ENCODE measurements at places on chromosomes 16 and 17. TPM values are rescaled to one million over a fixed set of nuclear protein-coding genes. Genes with fewer than 3 reads are reported as not detected.
A peak's percentile ranks its signal among the peaks of the same experiment; 100 is the strongest.

DNA sequence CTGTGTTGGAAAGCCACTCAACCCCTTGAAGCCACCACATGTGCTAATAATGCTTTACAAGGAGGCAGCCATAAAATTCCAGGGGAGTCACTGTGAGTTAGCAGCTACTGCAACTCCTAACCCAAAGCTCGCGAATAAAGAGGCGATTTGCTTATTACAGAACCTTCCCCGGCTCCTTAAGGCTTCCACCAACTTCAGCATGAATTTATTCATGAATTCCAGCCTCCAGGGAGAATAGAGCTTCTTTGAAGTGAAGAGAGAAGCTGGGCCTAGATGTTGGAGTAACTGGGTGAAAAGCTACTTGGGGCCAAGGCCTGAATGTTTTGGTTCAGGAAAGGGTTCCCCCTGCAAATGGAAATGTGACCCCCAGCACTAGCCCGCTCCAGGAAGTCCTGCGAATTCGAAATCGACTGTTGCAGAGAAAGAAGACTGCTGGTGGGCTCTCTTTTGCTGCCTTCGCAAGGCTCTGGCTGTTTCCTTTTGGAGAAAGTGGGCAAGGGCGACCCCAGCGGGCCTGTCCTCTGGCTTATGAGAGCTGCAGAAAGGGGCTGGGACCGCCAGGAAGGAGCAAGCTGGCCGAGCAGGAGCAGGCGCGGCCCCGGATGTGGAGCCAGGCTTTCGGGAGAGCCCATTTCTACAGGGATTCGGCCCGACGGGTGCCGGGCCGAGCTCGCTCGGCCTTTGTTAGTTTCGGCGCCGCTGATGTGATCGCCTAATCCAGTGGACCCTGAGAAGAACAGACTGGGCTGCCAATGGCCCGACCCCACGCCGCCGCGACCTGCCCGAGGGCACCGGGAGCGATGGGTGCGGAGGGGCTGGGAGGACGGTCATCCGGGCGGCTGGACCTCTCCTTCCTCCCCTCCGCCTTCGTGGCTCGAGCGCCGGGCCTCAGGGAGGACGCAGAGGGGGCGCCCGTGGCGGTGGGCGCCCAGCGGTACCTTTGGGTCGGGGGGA, 7.6 kb downstream of the CBX8 start:
- peaks cover 3% of the 10 kb centered on the region for H3K36me3 ChIP-seq
- peaks cover 50% of the 10 kb centered on the region for H3K27me3 ChIP-seq
- H3K4me1 ChIP-seq, result peaks cover 2% of the 10 kb centered on the region
- no peak overlapping the region for H3K4me3 ChIP-seq
- H3K27ac ChIP-seq, result no peak overlapping the region

DNA sequence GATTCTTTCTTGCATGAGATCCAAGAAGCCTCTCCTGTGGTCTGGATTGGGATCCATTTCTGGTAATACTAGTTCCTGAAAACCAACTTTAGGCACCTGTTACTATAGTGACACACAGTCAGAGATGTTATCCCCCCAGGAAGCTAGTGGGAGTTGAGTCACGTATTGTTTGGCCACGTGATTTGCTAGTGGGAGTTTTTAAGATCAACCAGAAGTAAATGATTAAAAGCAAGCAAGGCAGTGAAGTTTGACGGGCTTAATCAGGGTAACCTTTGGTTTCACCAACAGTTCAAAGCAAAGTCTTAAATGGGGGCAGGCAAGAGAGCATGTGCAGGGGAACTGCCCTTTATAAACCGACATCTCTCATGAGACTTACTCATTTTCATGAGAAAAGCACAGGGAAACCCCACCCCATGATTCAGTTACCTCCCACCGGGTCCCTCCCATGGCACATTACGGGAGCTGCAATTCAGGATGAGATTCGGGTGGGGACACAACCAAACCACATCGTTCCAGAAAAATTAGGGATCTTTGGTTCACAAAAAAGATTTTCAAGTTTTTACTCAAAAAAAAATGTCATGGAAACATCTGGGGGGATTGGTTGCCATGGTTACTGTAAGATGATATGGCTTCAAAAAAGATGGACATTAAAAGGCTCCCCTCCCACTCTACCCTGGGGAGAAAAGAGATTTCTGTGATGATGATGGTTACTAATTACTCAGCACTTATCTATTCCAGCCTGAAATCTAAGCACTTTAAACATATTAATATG, 483.1 kb upstream of the ERCC4 start:
- no peak for DNase-seq
- no peaks in the 10 kb centered on the region for H3K27me3 ChIP-seq
- H3K4me1 ChIP-seq, result no peaks in the 10 kb centered on the region
- H3K4me3 ChIP-seq, result no peak overlapping the region
- H3K36me3 ChIP-seq, result no peaks in the 10 kb centered on the region
- H3K27ac ChIP-seq, result no peak overlapping the region

Gene HNF1B
- total RNA-seq, result 0.30 TPM

DNA sequence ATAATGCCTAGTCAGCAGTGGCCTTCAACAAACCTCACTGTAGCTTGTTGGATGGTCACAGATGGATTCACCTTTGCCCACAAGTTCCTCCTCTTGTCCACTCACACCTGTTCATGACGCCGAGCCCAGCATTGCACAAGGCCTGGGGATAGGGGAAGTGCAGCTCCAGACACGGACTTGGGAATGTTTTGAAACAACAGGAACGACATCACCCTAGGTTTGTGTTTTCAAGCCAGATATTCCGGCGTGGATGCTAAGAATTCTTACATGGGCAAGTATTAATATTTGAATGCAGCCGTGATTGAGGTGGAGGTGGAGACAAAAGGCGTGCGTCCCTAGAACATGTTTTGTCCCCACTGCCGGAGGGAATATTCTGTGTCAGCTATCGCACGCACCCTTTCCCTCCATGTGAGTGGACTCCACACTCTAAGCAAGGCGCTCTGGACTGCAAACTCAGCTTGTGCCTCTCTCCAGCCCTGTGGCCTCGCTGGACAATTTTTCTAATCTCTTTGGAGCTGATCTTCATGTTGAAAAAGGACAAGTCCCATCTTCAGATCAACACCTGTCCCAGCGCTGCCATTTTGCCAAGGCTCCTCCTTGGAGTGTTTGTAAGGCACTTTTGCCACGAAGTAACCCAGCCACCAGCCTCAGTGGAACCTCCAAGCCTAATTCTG, 2.0 kb upstream of the BANP start:
- no peak overlapping the region for H3K27ac ChIP-seq
- H3K4me1 ChIP-seq, result peaks cover 35% of the 10 kb centered on the region
- no peak for DNase-seq
- peaks cover 14% of the 10 kb centered on the region for H3K36me3 ChIP-seq

Gene HOXB6
- total RNA-seq, result not detected

DNA sequence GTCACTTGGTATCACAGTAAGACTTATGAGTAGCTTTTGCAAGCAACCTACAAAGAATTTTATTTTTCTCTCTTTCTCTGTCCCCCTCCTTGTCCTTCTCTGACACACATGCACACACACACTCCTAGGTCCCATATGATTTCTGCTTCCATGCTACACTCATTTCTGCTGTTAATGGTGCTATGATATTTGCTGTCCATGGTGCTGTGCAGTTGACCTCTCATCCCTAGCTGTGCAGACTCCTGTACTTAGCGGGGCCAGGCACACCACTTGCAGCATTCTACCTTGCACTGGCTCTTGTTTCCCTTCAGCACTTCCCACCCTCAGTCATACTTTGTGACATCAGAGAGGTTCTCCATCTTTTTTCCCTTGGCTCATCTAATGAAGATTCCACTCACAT, 158.9 kb upstream of the CNTNAP4 start:
- no peak for DNase-seq
- no peaks in the 10 kb centered on the region for H3K36me3 ChIP-seq
- no peak overlapping the region for H3K27ac ChIP-seq
- no peaks in the 10 kb centered on the region for H3K4me1 ChIP-seq

GRCh38 chr17:27323538-27324215, 29.8 kb downstream of the WSB1 start:
- no peak overlapping the region for H3K27ac ChIP-seq
- DNase-seq, result no peak
- H3K27me3 ChIP-seq, result no peaks in the 10 kb centered on the region
- no peaks in the 10 kb centered on the region for H3K36me3 ChIP-seq
- peaks cover 3% of the 10 kb centered on the region for H3K4me1 ChIP-seq

DNA sequence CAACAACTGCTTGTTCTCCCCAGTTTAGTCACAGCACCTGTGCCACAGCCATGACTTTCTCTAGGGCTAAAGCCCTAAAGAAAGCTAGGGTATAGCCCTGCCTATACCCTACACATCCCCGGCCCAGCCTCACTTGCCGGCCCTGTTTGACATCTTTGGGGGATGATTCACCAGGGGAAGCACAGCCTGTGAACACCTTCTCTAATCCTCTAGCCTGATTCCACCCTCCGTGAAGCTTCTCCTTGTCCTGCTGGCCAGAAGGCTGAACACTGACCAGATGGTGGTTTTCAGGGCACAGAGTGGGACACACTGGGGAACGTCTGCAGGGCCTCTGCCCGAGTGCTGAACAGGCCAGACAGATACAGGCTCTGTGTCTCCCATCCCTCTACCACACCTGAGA, 6.0 kb downstream of the CLEC16A start:
- no peaks in the 10 kb centered on the region for H3K36me3 ChIP-seq
- H3K27ac ChIP-seq, result no peak overlapping the region
- H3K27me3 ChIP-seq, result no peaks in the 10 kb centered on the region

DNA sequence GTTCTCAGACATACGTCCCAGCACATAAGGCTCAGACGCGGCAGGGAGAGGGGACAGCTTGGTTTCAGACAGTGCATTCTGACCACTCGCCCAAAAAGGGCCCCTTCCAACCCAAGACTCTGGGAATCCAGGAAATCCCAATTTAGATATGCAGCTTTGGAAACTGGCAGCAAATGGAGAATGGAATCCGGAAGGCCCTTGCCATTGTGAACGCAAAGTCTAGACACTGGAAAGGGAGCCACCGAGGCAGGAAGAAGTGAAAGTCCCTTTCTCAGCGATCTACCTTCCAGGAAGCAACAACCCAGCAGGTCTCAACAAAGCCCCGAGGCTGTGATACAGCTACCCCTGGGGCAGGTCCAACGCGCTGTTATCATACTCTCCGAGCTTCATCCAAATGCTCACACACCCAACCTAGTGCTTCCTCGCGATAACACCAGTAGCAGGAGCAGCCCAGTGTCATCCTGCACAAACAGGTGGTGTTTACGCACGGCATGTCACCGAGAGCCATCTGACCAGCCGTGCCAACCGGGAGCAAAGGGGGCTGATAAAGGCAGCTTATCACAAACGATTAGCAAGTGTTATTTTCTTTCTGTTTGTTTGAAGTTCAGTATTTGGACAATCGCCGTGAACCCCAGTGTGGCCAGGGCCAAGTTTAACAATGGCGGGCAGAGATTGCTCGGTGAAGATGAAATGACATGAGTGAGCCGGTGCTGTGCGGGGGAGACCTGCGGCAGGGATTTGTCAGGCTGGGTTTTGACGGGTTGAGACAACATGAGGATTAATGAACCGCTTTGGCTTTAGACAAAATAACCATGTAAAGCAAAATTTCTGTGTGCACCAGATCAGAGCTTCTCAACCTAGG, 240.6 kb downstream of the FOXL1 start:
- no peaks in the 10 kb centered on the region for H3K36me3 ChIP-seq
- no peak for DNase-seq
- H3K4me3 ChIP-seq, result no peak overlapping the region
- peaks cover 10% of the 10 kb centered on the region for H3K27me3 ChIP-seq
- no peak overlapping the region for H3K27ac ChIP-seq
- H3K4me1 ChIP-seq, result no peaks in the 10 kb centered on the region

GRCh38 chr16:48955837-48956236, 325.8 kb downstream of the CBLN1 start:
- H3K27me3 ChIP-seq, result no peaks in the 10 kb centered on the region
- no peak for DNase-seq
- H3K4me1 ChIP-seq, result no peaks in the 10 kb centered on the region
- H3K36me3 ChIP-seq, result no peaks in the 10 kb centered on the region
- no peak overlapping the region for H3K4me3 ChIP-seq
- H3K27ac ChIP-seq, result no peak overlapping the region

- H3K4me3 ChIP-seq, result no peak overlapping the region
- peak overlapping the region; percentile 57 for H3K27ac ChIP-seq
- no peak for DNase-seq
- no peaks in the 10 kb centered on the region for H3K27me3 ChIP-seq
- peaks cover 9% of the 10 kb centered on the region for H3K4me1 ChIP-seq
- H3K36me3 ChIP-seq, result no peaks in the 10 kb centered on the region
Observed at GRCh38 chr17:51365090-51365489, 104.7 kb downstream of the UTP18 start.

- H3K4me3 ChIP-seq, result no peak overlapping the region
- peaks cover 12% of the 10 kb centered on the region for H3K27me3 ChIP-seq
- DNase-seq, result no peak
- no peak overlapping the region for H3K27ac ChIP-seq
Observed at GRCh38 chr16:19094542-19095365, 19.0 kb upstream of the ITPRIPL2 start.

Gene SPNS3
- total RNA-seq, result 26.5 TPM

- no peak overlapping the region for H3K4me3 ChIP-seq
- no peak overlapping the region for H3K27ac ChIP-seq
- H3K36me3 ChIP-seq, result no peaks in the 10 kb centered on the region
- DNase-seq, result no peak
Observed at GRCh38 chr16:64346080-64346479, 775.8 kb downstream of the CDH11 start.

- H3K36me3 ChIP-seq, result no peaks in the 10 kb centered on the region
- no peak overlapping the region for H3K4me3 ChIP-seq
- H3K4me1 ChIP-seq, result peaks cover 6% of the 10 kb centered on the region
- DNase-seq, result no peak
- no peak overlapping the region for H3K27ac ChIP-seq
Observed at GRCh38 chr17:44826123-44826790, 3.8 kb downstream of the GJC1 start.

Gene AIPL1
- total RNA-seq, result not detected

Gene KRTAP1-5
- not detected for total RNA-seq

DNA sequence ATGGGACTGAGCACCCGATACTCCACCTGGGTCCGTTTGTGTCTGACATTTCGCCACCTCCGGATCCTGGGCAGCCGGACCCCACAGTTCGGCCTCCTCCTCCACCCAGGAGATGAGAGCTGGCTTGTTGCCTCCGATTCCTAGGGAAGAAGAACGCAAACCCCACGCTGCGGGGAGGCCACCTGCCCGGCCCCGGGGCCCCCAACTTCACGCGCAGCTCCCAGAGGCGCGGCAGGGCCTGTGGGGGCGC, 542 bp downstream of the ZNF764 start:
- H3K4me3 ChIP-seq, result peak overlapping the region; percentile 90
- peaks cover 38% of the 10 kb centered on the region for H3K4me1 ChIP-seq
- peaks cover 15% of the 10 kb centered on the region for H3K36me3 ChIP-seq
- peak overlapping the region; percentile 91 for H3K27ac ChIP-seq

Gene MARVELD3
- total RNA-seq, result not detected

GRCh38 chr16:14042706-14043105, 28.4 kb upstream of the MRTFB start:
- no peak overlapping the region for H3K4me3 ChIP-seq
- H3K27me3 ChIP-seq, result no peaks in the 10 kb centered on the region
- H3K27ac ChIP-seq, result no peak overlapping the region
- H3K4me1 ChIP-seq, result no peaks in the 10 kb centered on the region
- no peaks in the 10 kb centered on the region for H3K36me3 ChIP-seq
